ENCODE measurements at places on chromosomes 6 and 20.

GRCh38 chr20:50280851-50281655 lies 90.4 kb downstream of the CEBPB start:
- no peak for DNase-seq

GRCh38 chr6:166996406-166996805 lies 2.8 kb upstream of the CEP43 start:
- no peak for DNase-seq

- DNase-seq, result no peak
Observed at GRCh38 chr6:50135968-50136367, 86.2 kb upstream of the DEFB112 start.

GRCh38 chr6:50993941-50994720 lies 175.5 kb downstream of the TFAP2B start:
- DNase-seq, result no peak

- peak; percentile 11 for DNase-seq
Observed at GRCh38 chr20:11454966-11455799, 462.5 kb upstream of the BTBD3 start.

- DNase-seq, result no peak
Observed at GRCh38 chr20:58515233-58516212, at the start of gene APCDD1L. TSS of gene APCDD1L (minus strand) at chr20:58515399. CDS start at chr20:58514707, 692 bp downstream.
